ENCODE measurements at places on chromosomes 11 and 22. TPM values are rescaled to one million over a fixed set of nuclear protein-coding genes. Genes with fewer than 3 reads are reported as not detected.

The ARHGAP8 gene
- 11.2 TPM for polyA plus RNA-seq

The SEC14L2 gene
- polyA plus RNA-seq: 29.1 TPM

The CRYAB gene
- polyA plus RNA-seq: 89.6 TPM

The MYBPC3 gene
- polyA plus RNA-seq: 0.04 TPM

The ACTN3 gene
- polyA plus RNA-seq: 0.02 TPM

The ZNF408 gene
- polyA plus RNA-seq: 7.8 TPM

The HOATZ gene
- polyA plus RNA-seq: not detected

All from esophagus (tissue), 2 donors.